ENCODE measurements at places on chromosomes 6 and 20.

DNA sequence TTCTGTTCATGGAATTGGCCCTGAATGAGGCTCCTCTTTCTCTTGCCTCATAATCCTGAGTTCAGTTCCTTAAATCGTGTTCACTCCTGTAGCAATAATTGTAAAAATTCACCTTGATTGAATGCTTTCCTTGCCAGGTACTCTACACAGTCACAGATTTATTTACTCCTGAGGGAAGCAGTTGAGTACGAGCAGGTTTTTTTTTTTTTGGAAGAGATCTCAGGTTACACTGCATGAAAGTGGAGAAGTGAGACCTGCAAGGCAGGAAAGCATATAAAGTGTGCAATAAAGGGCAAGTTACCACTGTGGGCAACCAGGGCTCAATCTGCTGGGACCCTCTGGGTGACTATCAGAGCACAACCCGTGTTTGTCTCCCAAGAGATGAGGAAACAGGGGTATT, 93.0 kb upstream of the DOK5 start:
- no peak for DNase-seq

DNA sequence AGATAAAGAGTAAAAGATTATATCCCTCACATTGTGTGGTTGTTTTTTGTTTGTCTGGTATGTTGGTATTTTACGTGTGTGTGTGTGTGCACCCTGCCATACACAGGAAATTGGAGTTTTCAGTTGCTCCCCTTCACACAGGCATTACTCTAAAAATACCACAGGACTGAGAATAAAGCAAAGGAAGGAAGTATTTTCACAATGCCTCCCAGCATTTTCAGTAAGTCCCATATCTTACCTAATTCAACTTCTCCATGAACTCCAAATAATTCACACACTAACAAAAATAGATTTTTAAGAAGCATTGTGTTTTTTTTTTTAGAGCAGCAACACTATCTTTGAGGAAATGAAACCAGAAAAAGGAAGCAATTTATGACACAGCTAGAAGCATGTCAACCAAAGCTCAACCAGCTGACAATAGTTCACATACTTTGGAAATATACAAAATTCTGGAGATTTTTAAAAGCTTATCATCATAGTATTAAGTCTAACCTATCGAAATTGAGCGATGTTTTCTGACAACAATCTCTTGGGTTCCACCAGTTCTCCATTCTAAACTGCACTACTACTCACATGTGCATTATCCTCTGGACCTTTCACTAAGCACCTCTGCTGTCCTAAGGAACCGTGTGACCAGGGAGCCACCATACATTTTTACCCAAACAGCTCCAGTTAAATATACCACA, 2.1 kb downstream of the UBE2J1 start:
- no peak for DNase-seq

GRCh38 chr6:149464411-149464810, 20.4 kb downstream of the ZC3H12D start:
- no peak for DNase-seq

DNA sequence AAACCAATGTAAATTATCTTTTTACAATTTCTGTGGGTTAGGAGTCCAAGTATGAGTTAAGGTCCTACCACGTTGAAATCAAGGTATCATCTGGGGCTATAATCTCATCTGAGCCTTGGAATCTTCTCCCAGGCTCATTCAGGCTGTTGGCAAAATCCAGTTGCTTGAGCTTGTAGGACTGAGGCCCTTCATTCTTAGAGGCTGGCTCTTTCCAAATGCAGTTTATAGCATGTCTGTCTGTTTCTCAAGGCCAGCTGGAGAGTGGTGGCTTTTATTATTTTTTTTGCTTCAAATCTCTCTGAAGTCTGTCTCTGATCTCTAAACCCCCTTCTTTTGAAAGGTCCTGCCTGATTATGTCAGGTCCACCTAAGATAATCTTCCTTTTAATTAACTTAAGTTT, 177.2 kb upstream of the ASCC3 start:
- DNase-seq = no peak

- no peak for DNase-seq
Observed at GRCh38 chr20:11522366-11522741, 395.3 kb upstream of the BTBD3 start.

- DNase-seq = no peak
Observed at GRCh38 chr6:167925026-167925425, 72.4 kb upstream of the KIF25 start.

DNA sequence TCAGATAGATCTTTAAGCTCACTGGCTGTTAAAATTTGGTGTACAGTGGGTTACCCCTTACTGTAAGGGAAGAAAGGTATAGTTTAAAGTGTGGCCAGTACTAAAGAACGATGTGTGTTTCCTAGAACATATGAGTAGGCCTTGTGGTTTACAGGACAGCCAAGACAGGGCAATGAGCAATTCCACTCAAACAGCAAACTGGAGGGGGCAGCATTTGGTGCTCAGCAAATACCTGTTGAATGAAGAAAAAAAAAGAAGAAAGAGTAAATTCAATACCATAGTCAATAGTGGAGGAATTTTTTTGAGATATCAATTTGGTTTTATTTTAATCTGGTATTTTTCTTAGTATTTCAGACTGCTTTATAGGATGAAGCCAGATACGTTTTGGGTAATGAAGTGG, 3.8 kb upstream of the NCOA5 start:
- no peak for DNase-seq

GRCh38 chr20:58650776-58651558, at the start of gene STX16:
Gene STX16 (plus strand): TSS chr20:58651283. CDS start chr20:58652007, 724 bp downstream.
- DNase-seq = peak; percentile 74

DNA sequence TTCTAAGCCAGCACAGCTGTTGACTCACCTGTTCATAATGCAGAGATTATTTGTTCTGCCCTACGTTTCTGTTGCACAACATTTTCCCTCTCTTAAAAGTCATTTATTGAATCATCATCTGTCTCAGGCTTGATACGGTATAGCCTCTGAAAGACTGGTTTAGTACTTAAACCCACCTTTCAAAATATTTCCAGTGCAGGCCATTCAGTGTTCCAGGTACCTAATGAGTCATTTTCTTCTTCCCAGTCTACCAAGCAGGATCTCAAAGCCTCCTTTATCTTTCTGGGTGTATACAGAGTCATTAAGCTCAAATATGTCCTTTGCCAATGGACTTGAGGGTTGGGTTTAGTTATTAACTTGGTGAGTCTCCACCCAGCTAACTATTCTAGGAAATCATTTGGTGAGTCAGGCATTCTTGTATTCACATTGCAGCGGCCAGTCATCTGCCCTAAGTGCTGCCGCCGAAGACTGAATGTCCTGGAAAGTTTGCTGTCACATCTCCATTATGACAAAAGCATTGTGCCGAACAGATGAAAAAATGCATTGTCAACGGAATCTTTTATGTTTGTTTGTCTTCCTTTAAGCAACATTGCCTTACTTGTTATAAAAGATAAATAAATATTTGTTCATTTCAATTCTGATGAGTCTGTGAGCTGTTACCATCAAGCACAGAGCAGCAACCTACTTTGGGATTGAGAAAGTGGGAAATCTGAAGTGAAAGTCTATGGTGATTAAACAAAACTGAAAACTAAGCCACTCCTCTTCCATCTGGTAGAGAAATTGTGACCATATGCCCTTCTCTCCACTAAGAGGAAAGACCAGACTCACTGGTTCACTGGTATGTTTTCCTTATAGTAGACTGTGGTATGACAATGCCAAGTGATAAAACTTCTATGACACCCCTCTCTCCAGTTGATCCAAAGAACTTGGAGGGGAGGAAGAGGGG, 14.3 kb upstream of the FAM135A start:
- no peak for DNase-seq

DNA sequence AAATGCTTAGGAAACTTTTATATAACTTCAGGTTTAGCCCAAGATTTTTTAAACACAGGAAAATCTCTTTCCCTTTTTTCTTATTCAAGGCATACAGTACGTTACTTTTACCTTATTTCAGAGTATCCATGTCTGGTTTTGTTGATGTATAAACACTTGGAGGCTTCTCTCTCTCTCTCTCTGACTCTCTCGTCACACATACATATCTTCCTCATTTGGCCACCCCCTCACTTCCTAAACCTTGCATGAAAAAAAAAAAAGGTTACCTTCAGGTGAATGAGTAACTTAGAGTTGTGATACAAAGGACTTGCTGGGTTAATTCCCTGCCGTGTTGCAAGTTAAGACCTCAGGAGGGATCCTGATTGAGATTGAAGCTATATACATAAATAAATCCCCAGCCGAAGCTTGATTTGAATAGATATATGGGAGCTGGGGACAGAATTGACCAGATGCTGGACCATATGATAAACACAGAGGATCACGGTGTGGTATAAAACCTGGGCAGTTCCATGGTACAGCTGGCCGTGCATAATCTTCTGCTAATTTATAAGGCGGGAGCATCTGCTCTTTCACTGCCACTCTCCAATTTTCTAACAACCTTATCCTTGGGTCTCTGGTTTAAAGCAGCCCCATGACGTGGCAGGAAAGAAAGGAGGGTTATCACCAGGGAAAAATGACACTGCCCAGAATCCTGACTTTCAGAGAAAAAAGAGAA, 55.1 kb upstream of the IL20RA start:
- no peak for DNase-seq

DNA sequence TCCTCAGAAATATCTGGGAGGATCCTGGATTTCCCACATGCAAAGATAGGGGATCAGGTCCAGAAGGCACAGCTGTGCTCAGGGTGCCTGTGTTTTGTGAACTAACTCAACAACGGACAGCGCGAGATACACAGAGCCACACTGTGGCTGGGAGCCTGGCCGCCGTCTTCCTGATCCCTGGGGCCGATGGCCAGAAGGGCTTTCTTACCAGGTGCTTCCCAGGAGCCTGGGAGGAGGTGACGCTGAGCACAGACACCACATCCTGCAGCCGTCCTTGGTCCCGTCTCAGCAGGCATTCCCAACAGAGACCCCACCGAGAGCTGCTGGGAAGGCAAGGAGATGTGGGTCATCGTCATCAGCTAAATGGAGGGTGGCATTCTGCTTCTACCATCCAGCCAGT, 144.6 kb upstream of the AFDN start:
- no peak for DNase-seq

DNA sequence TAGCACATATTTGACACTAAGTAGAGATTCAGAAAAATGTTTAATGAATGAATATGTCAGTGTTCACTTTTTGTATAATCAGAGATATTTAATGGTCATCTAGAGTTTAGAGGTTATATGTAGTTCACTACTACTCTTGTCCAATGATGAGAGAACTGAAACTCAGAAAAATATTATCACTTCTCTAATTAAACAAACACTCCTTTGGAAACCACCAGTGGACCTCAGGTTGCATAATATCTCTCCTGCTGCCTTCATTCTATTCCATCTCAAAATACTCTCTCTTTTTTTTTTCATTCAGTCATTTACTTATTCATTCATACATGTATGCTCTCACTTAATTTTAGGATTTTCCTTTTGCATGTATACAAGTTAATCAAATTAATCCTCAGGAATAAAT, 423.1 kb upstream of the RNF217 start:
- no peak for DNase-seq

GRCh38 chr6:161292145-161292544, 18.3 kb upstream of the AGPAT4 start:
- DNase-seq = no peak

DNA sequence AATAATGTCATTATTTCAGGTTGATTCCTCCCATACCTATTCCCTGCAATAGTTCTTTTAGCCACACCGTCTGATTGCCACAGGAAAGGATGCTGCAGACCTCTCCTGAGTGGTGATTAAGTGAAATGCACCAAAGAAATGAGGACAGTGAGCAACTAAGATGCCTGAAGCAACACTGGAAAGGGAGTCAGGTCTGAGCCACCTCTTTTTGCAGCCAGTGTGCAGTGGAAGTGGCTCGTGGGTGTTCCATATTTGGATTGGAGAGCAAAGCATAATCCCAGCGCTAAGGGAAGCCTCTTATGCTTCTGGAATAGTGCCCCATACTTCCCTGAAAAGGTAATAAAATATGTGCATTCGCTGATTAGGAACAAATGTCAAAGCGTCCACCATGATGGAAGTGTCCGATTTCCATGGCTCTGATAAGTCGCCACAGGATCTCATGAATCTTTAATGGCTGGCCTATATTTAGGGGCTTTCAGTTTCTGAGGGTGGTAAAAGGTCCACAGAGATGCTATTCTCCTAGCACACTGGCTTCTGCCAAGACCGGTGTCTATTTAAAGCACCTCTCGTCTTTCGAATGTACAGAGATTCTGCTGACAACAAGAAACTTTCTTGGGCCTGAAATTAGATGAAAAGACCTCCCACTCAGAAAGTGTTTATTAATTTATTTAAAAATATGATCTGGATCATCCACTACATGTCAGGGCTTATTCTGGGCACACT, 253.9 kb downstream of the SLC24A3 start:
- no peak for DNase-seq

GRCh38 chr6:37840940-37841300, 21.4 kb downstream of the ZFAND3 start:
- DNase-seq = no peak

- no peak for DNase-seq
Observed at GRCh38 chr6:129501740-129502660, 208.0 kb downstream of the ARHGAP18 start.

- no peak for DNase-seq
Observed at GRCh38 chr6:110769923-110770322, 45.3 kb downstream of the CDK19 start.

DNA sequence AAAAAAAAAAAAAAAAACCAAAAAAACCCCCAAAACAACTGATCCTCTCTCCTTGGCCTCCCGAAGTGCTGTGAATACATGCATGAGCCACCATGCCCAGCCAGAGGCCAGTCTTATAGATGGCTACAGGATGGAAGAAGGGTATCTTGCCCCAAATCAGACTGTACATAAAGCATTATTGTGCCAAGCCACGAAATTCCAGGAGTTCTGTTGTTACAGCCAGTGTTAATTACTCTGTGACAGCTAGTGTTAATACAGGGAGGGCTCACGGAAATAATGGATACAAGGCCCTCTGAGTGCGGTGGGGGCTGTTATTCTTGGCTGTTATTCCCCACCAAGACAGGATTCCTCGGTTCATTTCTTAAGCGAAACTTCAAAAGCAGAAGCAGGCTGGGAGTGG, 1.4 kb upstream of the CLPSL2 start:
- DNase-seq = no peak

DNA sequence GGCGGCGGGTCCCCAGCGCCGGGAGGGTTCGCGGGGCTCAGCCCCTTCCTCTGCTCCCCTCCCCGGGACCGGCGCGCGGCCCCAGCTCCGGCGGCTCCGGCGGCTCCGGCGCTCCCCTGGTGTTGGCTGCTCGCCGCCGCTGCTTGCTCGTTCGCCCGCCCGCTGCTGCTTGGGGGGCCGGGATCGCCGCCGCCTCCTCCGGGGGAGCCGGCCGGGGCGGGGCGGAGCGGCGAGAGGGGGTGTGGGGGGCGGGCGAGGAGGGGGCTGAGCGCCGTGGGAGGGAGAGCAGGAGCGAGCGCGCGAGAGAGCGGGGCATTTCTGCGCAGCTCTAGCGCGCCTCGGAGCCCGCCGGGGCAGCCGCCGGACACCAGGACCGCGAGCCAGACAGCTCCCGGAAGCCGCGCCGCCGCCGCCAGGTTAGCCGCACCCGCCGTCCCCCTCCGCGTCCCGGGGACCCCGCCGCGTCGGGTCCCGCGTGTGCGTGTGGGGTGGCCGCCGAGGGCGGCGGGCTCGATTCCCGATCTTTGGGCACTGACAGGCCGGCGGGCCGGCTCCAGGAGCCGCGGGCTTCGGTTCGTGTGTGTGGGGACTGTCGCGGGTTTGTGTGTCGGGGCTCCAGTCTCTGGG, 62.0 kb upstream of the EPB41L1 start:
- peak; percentile 34 for DNase-seq

- no peak for DNase-seq
Observed at GRCh38 chr6:108667993-108668392, 107.3 kb downstream of the FOXO3 start.
